ENCODE measurements at places on chromosomes 2 and 18.

GRCh38 chr18:76504749-76505148 lies 9.7 kb upstream of the ZNF516 start:
- no peak for DNase-seq

DNA sequence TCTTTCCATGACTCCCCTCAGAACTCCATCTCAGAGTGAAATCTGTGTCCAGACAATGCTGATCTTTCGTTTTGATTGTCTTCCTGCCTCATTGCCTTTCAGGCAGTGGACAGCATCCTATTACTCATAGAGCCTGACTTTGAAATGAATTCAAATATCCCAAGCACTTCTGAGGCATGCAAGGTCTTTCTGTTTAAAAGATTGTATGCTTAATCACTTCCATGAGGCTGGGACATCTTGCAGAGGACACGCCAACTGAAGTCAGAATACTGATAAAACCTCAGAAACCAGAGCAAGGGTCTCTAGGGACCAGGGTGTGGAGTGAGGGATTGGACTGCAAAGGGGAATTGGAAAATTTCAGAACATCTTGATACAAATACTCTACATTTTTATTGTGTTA lies 836.5 kb upstream of the ID2 start:
- DNase-seq, result no peak

DNA sequence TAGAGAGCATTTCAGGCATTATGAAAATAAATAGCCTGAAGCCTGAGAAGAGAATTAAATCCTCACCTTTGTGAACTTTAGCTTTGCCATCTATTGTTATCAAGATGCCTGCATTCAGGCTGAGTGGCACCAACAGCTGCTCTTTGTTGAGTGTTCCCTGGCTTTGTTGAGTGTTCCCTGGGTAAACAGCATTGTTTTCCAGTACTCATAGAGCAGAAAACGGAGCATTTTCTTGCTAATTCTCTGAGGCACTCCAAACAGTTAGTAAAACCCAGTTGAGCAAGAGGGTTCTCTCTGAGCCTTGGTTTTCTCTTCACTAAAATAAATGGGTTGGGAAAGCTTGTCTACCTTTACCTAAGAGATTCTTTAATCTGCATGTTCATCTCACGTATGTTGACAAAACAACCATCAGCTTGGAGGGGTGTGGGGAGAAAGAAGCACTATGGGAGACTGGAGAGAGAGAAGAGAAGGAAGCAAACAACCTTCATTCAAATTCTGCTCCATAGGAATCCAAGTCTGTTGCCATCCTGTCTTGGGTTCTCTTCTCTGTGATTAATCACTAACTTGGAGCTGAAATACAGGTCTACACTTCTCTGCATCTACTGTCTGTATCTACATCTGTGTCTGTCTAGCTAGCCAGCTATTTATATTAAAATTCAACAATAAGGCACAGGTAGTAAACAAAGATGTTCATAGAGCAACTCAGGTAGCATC lies 567.0 kb upstream of the SOX11 start:
- DNase-seq, result no peak

GRCh38 chr18:28177828-28178635 lies 1.1 kb upstream of the CDH2 start:
- DNase-seq, result no peak

DNA sequence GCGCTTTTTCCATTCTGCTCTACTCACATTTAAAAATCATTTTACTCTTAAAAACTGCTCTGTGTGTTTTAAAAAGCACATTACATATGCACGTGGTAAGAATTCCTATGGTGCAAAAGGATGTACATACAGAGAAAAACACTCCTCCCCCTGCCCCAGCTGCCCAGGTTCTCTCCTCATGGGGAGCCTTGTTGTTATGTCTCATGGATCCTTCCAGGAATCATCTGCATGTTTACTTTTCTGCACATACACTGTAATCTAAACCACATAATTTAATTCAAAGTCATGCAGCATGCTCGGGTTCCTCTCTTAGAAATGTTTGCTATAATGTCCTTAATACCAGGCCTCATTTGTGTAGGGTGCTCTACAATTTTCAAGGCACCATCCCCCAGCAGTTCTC lies 243.3 kb downstream of the LOXHD1 start:
- no peak for DNase-seq
